ENCODE measurements at places on chromosomes 5 and 9.

GRCh38 chr5:174483411-174483810 is 241.0 kb upstream of the MSX2 start:
- no peak for DNase-seq

GRCh38 chr9:90974643-90975245 is 173.1 kb downstream of the SYK start:
- DNase-seq = no peak

DNA sequence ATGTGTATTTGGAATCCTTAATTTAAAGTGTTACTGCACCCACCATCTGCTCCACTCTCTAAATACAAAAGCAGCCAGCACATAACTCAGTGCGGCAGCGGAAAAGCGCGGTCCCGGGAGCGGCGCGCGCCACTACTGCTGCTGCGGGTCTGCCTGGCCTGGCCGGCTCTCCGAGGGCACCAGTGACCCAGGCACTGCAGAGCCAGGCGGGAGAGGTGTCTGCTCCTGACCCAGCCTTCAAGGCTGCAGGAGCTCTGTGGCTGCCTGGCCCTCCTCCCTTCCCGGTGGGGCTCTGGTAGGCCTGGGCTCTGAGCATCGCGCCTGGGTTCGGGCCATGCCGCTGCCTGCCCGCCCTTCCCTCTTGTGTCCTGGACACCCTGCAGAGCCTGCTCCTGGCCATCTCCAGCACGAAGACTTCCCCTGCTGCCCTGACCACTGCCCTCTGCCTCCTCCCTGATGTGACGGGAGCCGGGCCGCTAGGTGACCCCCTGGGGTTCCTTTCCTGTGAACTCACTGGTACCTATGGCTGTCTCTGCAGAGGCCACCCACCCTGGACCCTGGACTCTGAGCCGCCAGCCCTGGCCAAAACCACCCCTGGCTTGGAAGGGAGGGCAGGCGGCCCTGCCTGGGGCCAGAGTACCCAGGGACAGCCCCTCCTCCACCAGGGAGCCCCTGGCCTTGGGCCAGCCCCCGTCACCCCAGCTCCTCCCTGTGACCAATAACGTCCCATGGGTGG is 32.8 kb upstream of the UBAC1 start:
- no peak for DNase-seq

- no peak for DNase-seq
Observed at GRCh38 chr5:42422656-42423280, 471 bp upstream of the GHR start.

DNA sequence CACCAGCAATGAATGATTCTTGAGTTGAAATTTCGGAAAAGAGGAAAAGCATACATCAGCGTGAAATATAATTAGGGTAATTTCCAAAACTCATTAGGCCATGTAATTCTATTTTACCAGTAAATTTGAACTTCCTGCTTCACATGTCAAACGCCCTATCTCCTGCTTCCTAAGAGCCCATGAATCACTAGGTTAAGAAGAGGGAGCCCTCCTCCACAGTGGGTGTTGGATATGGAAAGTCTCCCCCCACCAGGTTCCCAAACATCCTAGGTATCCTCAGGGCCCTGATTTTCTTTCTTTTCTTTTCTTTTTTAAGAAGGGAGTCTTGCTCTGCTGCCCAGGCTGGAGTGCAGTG is 115.2 kb downstream of the SUSD1 start:
- DNase-seq = no peak

DNA sequence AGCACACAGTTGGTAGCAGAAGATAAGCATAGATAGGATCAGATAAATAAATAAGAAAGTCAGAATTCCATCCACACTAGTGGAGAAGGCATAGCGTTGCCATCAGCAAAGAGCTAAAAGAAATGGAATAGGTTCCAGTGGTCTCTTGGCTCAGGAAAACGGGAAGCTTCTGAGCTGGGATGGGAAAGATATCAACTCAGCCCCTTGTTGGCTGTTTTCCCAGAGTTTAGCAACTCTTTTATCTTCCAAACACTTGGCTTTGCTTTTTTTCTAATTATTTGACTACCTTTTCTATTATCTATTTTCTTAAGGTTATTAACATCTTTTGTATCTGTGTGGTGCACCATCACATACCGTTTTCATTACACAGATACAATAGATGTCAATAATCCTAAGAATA is 445.7 kb upstream of the TRPC7 start:
- DNase-seq = no peak

DNA sequence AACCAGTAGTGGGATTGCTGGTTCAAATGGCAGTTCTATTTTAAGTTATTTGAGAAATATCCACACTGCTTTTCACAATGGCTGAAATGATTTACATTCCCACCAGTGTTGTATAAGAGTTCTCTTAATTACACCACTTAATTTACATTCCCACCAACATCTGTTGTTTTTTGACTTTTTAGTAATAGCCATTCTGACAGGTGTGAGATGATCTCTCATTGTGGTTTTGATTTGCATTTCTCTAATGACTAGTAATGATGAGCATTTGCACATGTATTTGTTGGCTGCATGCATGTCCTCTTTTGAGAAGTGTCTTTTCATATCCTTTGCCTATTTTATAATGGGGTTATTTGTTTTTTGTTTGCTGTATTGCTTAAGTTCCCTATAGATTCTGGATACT is 688.3 kb downstream of the PRR16 start:
- DNase-seq = no peak

DNA sequence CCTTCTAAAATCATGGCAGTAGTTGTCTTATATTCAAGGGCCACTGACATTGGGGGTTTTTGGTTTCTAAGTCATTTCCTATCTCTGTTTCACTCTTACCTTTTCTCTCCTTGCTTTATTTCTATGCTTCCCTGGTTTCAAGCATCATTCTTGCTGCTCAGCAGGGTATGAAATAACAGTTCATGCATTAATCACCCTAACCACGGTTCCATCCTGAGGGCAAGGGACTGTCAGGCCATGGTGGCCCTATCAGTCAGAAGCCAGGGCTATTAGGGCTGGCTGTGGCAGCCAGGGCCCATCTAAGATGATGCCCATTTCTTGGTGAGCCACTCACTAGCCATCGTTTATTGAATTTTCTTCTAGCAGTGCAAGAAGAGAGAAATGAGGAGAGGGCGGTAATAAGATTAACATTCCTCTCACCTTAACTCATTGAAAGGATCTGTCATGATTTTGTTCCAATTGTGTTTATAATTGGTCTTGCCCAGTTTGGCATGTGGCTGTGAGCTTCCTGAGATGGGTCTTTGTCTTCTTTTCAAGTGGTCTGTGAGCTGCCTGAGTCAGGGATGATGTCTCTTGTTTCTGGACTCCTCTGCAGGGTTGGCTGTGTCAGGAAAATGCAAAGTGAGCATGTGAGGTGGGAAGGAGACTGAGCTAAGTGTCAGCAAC is 45.2 kb downstream of the CYSTM1 start:
- DNase-seq = no peak

DNA sequence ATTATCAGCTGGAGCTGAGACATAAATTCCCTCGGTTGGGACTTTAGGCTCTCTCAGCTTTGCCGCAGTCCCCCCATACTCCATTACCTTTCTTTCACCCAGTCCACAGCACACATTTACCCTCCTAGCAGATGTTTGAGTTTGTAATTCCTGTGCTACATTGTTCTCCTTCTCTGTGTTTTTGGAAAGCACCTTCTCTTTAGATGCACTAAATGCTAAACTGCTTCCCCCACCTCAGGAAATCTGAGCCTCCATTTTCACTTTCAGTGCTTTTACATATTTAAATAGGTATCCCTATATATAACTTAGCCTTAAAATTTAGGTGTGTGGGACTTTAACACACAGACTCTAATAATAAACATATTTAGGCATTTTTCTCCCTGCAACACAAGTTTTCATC is 356.9 kb downstream of the NFIB start:
- DNase-seq = no peak

DNA sequence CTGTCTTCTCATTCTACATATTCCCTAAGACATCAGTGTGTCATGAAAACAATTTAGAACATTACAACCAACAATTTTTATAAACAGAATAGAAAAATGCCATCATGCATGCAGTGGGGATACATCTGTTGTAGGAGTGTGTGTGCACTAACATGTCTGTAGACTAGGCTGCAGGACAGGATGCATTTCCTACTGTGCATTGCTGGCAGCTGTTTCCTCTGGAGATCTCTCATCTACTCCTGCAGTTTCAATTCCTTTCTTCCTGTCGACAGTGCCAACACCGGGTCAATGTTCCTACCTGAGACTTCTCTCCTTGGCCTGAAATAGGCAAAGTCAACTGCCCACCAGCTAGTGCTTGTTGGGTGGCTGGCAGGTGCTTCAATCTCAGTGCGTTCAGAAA is 69.8 kb downstream of the ANKH start:
- DNase-seq = no peak

DNA sequence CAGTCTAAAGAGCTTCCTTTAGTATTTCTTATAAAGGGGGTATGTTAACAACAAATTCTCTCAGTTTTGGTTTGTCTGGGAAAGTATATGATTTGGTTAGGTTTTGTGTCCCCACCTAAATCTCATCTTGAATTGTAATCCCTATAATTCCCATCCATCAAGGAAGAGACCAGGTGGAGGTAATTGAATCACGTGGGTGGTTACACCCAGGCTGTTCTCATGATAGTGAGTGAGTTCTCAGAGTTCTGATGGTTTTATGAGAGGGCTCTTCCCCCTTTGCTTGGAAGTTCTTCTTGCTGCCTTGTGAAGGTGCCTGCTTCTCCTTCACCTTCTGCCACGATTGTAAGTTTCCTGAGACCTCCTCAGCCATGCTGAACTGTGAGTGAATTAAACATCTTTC is 109.1 kb downstream of the MACIR start:
- no peak for DNase-seq

DNA sequence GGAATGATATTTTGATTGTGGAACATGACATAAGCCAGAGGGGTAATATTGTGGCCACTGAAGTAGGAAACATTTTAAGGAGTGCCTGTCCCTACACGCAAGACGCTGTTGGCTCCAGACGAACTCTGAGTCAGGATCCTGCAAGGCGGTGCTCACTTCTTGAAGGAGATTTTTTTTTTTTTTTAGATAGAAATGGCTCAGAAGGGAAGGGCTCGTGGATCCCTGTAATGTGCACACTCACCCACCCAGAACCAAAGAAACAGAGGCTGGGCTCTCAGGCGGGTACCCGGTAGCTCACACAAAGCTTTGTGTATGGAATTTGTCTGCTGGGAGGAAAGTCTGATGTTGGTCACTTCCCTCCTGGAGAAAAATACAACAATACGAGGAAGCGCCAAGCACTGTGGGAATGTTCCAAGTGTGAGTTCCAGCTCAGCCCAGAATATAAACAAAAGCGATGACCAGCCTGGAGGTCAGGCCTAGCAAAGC is 25.7 kb downstream of the RAPGEF1 start:
- DNase-seq = no peak

GRCh38 chr5:138712791-138713190 is 40.4 kb upstream of the CTNNA1 start:
- DNase-seq = no peak

- no peak for DNase-seq
Observed at GRCh38 chr9:4939118-4939561, 45.9 kb upstream of the JAK2 start.

- DNase-seq = no peak
Observed at GRCh38 chr9:89442981-89443814, 54.7 kb downstream of the SEMA4D start.

- DNase-seq = no peak
Observed at GRCh38 chr9:114731701-114732100, 49.7 kb upstream of the TEX48 start.

DNA sequence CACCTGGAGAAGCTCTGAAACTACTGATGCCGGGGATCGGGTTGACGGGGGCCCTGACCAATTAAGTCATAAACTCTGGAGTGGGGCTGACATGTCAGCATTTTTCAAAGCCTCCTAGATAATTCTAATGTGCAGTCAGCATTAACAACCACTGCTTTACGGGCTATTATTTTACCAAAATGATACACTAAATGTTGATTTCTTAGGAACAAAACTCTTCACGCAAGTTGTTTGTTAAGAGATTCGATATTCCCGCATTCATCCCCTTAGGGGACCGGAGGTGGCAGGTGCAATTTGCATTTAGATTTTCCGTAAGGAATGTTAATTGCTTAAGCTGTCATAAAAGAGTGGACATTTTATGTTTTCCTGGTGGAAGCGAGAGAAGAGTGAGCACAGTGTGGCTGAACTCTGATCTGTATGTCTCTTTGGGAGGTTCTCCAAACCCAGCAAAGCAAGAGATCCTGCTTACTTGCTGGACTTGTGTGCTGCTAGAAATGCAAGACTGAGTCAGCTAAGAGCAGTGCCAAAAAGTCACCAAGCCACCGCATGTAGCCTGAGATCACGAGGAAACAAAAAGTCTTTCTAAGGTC is 77.6 kb downstream of the UGCG start:
- DNase-seq = no peak

- DNase-seq = no peak
Observed at GRCh38 chr9:77896269-77896937, 135.2 kb downstream of the GNAQ start.

DNA sequence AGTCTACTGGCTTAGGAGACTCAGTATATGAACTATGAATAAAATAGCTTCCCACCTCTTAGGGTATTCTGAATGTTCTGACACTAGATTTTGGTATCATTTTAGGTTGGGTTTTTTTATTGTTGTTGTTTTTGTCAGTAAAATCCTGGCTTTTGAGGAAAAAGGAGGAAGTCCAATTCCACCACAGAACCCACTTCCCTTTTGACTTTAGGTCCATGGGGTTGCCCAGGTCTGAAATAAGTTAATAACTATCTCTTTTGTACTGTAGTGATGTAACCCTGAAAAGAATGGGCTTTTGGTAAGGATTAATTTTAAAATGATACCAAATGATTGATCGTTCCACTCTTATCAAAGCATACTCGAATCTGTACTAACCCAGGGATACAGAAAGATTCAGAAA is 29.1 kb upstream of the IL12B start:
- no peak for DNase-seq

DNA sequence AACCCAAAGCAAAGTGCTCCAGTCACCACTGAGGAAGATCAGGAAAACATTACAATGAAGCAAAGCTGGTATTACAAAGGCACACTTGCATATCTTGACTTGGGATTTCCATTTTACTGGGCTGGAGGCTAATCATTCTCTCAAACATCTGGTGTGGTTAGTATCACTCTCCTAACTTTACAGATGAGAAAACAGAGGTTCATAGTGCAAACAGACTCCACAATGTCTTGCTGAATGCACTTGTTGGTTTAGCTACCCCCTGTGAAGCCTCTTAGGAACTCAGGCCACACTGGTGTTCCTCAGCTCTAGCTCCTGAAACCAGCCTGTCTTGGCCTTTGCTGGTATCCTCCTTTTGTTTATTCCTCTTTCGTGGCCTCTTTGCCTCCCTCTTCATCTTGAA is 29.5 kb upstream of the SMAD5 start:
- DNase-seq = no peak

GRCh38 chr5:42798284-42799240 is 13.1 kb downstream of the SELENOP start:
- DNase-seq = no peak

DNA sequence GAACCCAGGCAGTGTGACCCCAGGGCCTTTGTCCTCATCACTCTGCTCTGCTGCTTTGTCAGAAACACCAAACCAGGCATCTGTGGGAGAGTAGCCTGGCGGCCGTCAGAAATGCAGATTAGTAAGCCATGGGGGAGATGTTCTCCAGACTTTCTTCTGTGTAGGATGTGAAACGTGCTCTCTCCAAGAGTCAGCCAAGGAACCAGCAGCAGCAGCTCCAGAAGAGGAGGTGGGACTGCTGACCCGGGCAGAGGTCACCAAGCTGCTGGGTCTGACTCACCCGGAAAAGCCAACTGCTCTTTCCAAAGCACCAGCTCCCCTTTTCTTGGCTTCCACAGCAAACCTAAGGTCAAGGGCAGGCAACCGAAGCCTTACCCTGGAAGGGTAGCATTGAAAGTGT is 14.4 kb upstream of the ABLIM3 start:
- DNase-seq = no peak

GRCh38 chr5:56269216-56269927 is 36.2 kb upstream of the ANKRD55 start:
- no peak for DNase-seq

Data from stimulated activated CD8-positive, alpha-beta memory T cell treated with anti-CD3 and anti-CD28 coated beads, Interleukin-2, amount 100 ng/mL, for 48 hours (primary cell).